ENCODE measurements at places on chromosomes 6 and 20.

DNA sequence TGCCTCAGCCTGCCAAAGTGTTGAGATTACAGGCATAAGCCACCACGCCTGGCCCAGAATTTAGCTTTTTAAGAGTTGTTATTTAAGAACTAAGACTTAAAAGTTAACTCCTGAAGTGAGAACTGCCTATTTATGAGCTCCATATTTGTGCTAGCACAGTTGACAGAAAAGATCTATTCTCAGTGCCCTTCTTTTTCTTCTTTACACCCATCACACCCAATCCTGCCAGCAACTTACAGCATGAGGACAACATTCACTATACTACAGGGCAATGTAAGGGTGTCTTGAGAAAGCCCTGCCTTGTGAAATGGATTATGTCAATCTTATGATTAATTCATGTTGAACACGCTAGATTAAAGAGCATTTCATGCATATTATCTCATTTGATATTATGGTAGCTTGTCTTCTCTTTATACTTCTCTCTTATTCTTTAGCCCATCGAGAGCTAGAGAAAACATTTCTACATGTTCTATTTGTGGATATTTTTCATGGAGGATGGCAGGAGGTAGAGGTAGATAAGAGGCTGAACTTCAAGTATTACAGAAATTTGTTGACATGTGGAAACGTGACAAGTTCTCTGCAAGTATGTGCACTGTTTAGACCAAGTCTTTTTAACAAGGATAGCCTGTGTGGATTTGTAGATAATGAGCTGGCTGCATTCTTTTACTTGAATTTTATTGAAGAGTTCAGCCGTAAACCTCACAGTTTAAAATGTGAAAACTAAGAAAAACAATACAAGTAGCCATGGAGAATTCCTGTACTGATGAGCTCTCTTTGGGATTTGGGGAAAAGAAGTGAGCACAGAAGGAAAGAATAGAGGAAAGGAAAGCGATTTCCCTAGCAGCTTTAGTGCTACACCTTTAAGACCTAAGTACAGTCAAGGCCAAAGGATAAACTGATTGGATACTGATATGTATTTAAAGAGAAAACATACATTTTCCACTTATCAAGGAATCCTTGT lies 212.2 kb downstream of the ARHGAP18 start:
- no peak for DNase-seq

- no peak for DNase-seq
Measured at GRCh38 chr20:5212907-5213487, 86.2 kb downstream of the CDS2 start.

GRCh38 chr6:36857325-36857724 lies 17.3 kb downstream of the PPIL1 start:
- DNase-seq: no peak

GRCh38 chr6:70221025-70221714 lies 81.7 kb downstream of the COL9A1 start:
- DNase-seq: peak; percentile 50

- no peak for DNase-seq
Measured at GRCh38 chr20:62191781-62192559, 9.1 kb downstream of the MTG2 start.

DNA sequence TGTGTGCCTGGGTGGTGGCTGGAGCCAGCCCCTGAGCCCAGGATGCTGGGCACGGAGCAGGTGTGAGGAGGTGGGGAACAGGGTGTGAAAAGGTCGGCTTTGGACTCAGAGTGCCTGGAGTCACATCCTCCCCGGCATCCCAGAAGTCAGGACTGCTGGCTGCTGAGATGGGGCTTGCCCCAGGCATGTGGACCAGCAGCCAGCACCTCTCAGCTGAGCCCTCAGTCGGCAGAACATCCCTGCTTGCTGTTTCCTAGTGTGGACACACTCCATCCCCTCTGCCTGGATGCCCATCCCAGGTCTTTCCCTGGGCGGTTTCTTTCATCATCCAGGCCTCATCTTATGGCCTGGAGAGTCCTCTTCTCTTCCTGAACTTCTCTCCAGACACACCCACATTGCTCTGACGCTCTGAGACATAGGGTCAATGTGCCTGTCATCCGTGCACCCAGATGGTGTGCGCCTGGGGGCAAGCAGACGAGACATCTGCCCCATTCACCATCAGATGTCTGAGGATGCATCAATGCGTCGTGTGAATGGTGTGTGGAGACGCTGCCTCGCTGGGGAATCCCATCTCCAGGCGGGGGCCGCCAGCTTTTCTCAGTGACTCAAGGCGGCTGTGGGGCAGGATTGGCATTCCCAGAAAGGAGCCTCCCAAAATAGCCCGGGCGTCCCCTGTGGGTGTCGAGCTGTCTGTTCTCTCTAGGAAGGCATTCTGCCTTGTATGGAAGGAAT lies 104.2 kb downstream of the SYCP2 start:
- DNase-seq: no peak

DNA sequence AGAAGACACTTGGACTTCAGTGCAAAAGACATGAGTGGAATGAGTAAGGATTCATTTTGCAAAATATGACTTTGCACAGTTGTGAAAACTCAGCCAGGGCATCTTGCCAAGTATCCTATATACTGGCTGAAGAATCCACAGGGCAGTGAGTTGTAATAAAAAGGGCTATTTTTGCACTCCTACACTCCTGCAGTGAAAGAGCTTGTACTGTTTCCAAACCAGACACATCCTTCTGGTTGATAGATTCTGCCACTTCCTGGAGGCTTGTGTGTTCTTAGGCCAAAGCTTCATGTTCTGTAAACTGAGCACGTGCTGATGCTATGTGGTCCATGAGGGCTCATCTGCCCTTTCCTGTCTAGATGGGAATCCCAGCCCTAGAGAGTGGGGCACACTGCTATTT lies 34.9 kb downstream of the GMPR start:
- no peak for DNase-seq

- DNase-seq: no peak
Measured at GRCh38 chr6:41271901-41272395, 14.5 kb downstream of the TREM1 start.

- DNase-seq: no peak
Measured at GRCh38 chr20:54668271-54669039, 193.1 kb downstream of the DOK5 start.

GRCh38 chr20:33600981-33601380 lies 61.1 kb upstream of the C20orf144 start:
- DNase-seq: no peak

GRCh38 chr6:170429450-170429849 lies 122.9 kb downstream of the FAM120B start:
- DNase-seq: no peak

DNA sequence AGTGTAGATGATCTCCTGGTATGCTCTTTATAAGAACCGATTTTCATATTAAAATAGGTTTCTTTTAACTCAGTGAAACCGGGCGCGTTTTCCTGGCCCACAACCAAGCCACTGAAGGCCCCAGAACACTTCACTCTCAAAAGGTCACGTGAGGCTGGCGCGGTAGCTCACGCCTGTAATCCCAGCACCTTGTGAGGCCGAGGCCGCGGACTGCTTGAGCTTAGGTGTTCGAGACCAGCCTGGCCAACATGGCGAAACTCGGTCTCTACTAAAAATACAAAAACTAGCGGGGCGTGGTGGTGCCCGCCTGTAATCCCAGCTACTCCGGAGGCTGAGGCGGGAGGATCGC lies 402 bp upstream of the TAF8 start:
- no peak for DNase-seq
